Mammary microvascular endothelial cell (primary cell): ENCODE measurements at places on chromosomes 2 and 18. TPM values are rescaled to one million over a fixed set of nuclear protein-coding genes. Genes with fewer than 3 reads are reported as not detected.

Gene TCF23
- total RNA-seq = not detected in 2 replicates

Gene PIK3C3
- 25.8 and 40.3 TPM in 2 replicates for total RNA-seq

Gene BCL2
- 0.10 and 0.27 TPM in 2 replicates for total RNA-seq

Gene SAG
- not detected in 2 replicates for total RNA-seq

Gene KCMF1
- total RNA-seq = 52.4 and 53.7 TPM in 2 replicates

Gene GPR155
- 0.74 and 0.80 TPM in 2 replicates for total RNA-seq

Gene CDKL4
- total RNA-seq = 0.74 and 1.1 TPM in 2 replicates

Gene L3MBTL4
- 1.00 and 2.9 TPM in 2 replicates for total RNA-seq

Gene ANXA4
- total RNA-seq = 70.0 and 78.1 TPM in 2 replicates

Gene ATIC
- 37.7 and 38.7 TPM in 2 replicates for total RNA-seq

Gene EVX2
- total RNA-seq = not detected in 2 replicates

Gene UGT1A7
- total RNA-seq = not detected in 2 replicates

Gene ANKRD62
- not detected in 2 replicates for total RNA-seq

Gene SLC19A3
- total RNA-seq = not detected in 2 replicates

Gene ANKAR
- total RNA-seq = 1.7 and 3.1 TPM in 2 replicates

Gene TMBIM1
- total RNA-seq = 128 and 133 TPM in 2 replicates

Gene SPDYA
- 0.05 TPM in 1 of 2 replicates, not detected in the other for total RNA-seq

Gene VWC2L
- total RNA-seq = not detected in 2 replicates

Gene DLGAP1
- 0.93 and 1.1 TPM in 2 replicates for total RNA-seq

Gene UPP2
- total RNA-seq = not detected in 2 replicates

Gene PID1
- total RNA-seq = 0.20 and 0.53 TPM in 2 replicates

Gene SRD5A2
- total RNA-seq = not detected in 2 replicates

Gene WDFY1
- total RNA-seq = 73.6 and 75.8 TPM in 2 replicates

Gene CYP27C1
- not detected in 2 replicates for total RNA-seq

Gene DSG1
- total RNA-seq = not detected in 2 replicates

Gene LYG1
- not detected in 2 replicates for total RNA-seq

Gene RGPD3
- total RNA-seq = 0.10 and 0.13 TPM in 2 replicates

Gene LIPG
- 87.9 and 106 TPM in 2 replicates for total RNA-seq

Gene FLACC1
- total RNA-seq = 0.44 TPM in 1 of 2 replicates, not detected in the other

Gene RPE
- 83.5 and 100 TPM in 2 replicates for total RNA-seq

Gene MYO1B
- total RNA-seq = 64.7 and 72.5 TPM in 2 replicates
